ENCODE measurements at places on chromosomes 5 and 9.

DNA sequence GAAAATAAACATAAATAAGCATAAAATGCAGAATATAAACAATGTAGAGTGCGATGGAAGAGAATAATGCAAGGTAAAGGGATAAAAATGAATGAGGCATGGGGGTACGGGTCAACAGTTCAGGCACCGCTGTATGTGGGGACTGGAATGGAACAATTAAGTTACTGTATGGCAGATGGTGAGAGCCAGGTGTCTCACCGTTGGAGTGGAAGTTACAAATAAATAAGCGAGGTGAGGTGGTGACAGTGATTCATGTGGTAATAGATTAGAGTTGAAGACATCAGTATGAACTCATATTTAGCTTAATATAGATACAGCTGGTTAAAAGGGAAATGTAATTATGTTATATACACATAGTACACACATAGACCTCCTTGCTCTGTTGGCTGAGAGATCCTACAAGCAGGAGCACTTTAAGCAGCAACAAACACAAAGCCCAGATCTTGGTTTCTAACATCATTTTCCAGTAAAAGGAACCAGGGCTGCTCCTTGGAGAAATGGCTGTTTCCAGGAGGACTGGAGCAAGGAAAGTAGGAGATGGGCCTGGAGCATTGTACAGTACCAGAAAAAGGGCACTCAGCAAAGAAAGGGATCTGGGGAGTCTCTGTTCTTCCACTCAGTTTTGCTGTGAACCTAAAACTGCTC lies 2.4 kb upstream of the OMD start:
- no peak for DNase-seq

GRCh38 chr9:34187891-34188240 lies 9.0 kb downstream of the UBAP1 start:
- no peak for DNase-seq

DNA sequence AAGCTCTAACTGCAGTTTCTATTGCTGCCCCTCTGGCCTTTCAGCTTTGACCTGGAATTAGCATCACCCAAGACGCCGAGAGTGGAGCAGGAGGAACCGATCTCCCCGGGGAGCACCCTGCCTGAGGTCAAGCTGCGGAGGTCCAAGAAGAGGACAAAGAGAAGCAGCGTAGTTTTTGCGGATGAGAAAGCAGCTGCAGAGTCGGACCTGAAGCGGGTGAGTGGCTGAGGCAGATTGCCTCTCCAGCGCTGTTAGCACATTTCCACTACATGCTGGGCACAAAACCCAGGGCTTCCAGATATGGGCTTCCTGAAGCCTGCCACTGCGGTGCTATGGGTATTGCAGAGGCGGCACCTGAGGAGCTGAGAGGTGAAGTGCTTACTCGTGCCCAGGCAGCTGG lies 26.8 kb upstream of the FOXI1 start:
- no peak for DNase-seq

GRCh38 chr9:75490326-75490725 lies 400.1 kb upstream of the PCSK5 start:
- DNase-seq, result no peak

- DNase-seq, result peak; percentile 75
Observed at GRCh38 chr5:107476783-107477182, 194.0 kb downstream of the EFNA5 start.

DNA sequence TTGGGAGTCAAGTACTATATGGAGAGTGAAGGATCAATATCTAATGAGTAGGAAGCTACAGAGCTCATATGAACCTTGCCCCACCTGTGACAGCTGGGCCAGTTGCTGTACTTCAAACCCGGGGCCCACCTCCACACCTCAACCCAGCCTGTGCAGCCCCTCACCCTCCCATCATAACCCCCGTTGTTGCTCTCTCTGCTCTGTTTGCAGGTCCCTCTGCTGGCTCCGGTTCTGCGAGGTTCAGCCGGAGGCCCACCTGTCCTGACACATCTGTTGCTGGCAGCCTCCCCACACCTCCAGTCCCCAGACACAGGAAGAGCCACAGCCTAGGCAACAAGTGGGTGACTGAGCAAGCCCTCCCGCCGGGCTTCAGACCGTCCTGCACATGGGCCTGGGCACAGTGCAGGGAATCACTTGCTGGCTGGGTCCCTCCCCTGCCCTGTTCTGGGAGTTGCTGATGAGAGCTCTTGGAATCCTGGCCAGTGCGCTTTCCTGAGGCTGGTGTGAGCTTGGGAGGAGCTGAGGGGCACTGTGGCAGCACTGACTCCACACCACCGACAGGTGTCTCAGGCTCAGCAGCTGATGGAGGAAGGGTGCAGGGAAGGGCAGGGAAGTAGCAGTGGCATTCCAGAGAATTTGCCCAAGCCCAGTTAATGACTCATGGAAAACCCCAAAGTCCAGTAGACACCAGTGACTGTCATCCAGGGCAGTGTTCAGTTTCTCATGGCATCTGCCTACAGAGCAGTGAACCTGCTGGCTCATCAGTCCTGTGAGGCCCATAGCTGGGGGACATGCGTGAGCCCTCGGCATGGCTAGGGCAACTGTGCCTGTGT lies 69.5 kb upstream of the GARNL3 start:
- DNase-seq, result peak; percentile 63

GRCh38 chr5:87138091-87138805 lies 129.4 kb upstream of the RASA1 start:
- DNase-seq, result no peak

- DNase-seq, result peak; percentile 92
Observed at GRCh38 chr5:55303238-55303690, 4.2 kb downstream of the DHX29 start.

GRCh38 chr9:617445-618085 lies 223.9 kb upstream of the DMRT1 start:
- DNase-seq, result no peak

DNA sequence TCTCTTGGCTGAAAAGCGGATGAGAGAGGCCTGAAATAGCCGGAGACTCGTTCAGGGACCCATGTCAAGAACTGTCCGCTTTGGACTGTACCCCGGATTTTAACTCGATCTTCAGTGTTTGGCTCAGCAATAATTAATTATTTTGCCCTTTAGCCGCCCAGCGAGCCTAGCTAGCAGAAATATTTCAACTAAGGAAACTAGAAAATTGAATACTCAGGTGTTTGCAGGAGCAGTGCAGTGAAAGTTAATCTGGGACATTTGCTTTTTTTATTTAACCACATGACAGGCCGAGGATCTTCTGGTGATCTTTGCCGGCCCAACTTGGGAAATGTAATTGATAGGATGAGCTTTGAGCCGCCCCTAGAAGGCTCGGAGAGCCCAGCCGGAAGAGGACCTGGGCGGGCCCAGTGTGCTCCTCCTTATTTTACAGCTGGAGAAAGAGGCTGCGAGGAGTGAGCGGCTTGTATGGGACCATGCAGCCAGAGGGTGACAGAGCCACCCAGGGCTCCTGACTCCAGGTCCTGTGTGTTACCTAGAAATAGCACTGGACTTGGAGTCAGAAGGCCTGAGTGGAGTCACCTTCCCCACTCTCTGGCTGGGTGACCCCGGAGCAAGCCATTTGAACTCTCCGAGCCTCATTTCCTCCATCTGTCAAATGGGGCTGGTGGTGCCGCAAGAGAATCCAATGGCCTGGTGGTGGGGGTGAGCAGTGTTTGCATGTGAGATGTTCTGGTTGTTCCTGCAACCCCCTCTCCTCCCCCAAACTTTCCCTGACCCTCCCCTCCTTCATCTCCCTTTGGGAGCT lies 2.4 kb downstream of the PPARGC1B start:
- DNase-seq, result peak; percentile 46

Measured in mesenchymal stem cell (in vitro differentiated cells and primary cell).